ENCODE measurements at places on chromosomes 16 and 17. TPM values are rescaled to one million over a fixed set of nuclear protein-coding genes. Genes with fewer than 3 reads are reported as not detected.

The KRT17 gene
- total RNA-seq: 1.3 TPM

The CD300LG gene
- total RNA-seq: not detected

The CEP295NL gene
- total RNA-seq: 0.71 TPM

The OTOP3 gene
- not detected for total RNA-seq

The TMEM235 gene
- total RNA-seq: not detected

The TNFSF12 gene
- 8.4 TPM for total RNA-seq

The EVI2B gene
- 0.11 TPM for total RNA-seq

The NHLRC4 gene
- 0.21 TPM for total RNA-seq

The ITGA2B gene
- total RNA-seq: 1.4 TPM

The NEUROD2 gene
- not detected for total RNA-seq

The IRX5 gene
- total RNA-seq: 2.2 TPM

The HBA2 gene
- total RNA-seq: 0.44 TPM

The PTGES3L gene
- 0.84 TPM for total RNA-seq

The SNX20 gene
- not detected for total RNA-seq

The SPEM3 gene
- total RNA-seq: not detected

The KRTAP4-5 gene
- total RNA-seq: not detected

The SP6 gene
- 2.8 TPM for total RNA-seq

The ABCC1 gene
- total RNA-seq: 114 TPM

The CDH3 gene
- total RNA-seq: 0.39 TPM

The KRTAP2-4 gene
- total RNA-seq: not detected

The SLC38A8 gene
- total RNA-seq: not detected

The KRTAP4-6 gene
- not detected for total RNA-seq

The SLC5A11 gene
- total RNA-seq: 0.69 TPM

The PSMC3IP gene
- total RNA-seq: 35.4 TPM

The PER1 gene
- total RNA-seq: 5.5 TPM

The KRTAP4-16 gene
- total RNA-seq: not detected

The OR1A1 gene
- total RNA-seq: not detected

The CCDC154 gene
- 0.57 TPM for total RNA-seq

The SLC6A2 gene
- not detected for total RNA-seq
